Stimulated activated CD4-positive, alpha-beta T cell treated with anti-CD3 and anti-CD28 coated beads, TNF-alpha, amount 100 ng/mL, for 4 hours (primary cell): ENCODE measurements at places on chromosomes 4 and X.

DNA sequence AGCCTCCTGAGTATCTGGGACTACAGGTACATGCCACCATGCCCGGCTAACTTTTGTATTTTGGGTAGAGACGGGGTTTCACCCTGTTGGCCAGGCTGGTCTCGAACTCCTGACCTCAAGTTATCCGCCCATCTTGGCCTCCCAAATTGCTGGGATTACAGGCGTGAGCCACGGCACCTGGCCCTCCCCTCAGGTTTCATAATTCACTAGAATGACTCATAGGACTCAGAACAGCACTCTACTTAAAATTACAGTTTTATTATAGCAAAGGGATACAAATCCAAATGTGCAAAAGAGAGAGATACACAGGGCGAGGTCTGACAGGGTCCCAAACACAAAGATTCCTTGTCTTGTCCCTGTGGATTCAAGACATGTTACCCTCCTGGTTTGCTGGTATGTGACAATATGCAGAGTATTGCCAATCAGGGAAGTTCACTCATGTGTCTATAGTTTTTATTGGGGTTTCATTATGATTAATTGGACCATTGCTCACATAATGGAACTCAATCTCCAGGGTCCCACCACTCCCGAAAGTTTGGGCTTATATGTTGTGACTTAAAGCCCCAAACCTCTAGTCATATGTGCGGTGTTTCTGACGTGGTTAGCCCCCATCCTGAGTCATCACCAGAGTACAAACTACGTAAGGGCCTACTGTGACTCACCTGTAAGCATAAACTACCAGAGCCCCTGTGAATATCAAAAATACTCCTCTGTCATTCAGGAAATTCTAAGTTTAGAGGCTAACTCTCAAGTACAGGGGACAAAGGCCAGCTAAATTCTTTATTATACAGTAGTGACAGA lies 5.2 kb downstream of the YIPF6 start:
- DNase-seq = no peak

- no peak for DNase-seq
Measured at GRCh38 chr4:91436556-91436955, 867.2 kb upstream of the GRID2 start.

- no peak for DNase-seq
Measured at GRCh38 chr4:163694385-163694784, 199.9 kb downstream of the TMA16 start.

DNA sequence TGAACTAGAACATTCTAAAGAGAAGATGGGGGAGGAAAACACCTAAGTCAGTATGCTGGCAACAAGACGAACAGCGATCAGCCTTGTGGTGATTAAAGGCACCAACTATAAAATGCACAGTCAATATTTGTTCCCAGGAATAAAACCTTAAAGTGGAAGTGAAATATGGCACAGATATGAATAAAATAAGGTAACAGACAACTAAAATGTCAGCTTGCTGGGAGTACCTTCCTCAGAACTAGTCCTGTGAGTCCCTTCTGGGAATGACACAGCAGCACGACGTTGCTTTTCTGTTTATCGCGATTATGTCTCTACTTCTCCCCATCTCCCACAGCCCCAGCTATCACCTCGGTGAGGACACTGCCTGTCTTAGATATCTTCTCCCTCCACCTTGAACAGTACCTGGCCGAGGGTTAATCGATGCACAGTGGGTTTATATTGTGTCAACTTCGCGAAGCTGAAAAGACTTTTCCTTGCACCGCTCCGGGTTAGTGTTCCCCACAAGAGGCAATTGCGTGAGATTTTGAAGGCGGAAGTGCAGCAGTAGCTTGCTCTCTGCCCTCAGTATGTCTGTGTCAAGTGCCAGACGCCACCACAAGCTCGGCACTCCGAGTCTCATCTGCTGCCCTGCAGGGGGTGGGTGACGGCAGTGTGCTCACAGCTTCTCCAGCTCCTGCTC lies 17.4 kb downstream of the MTNR1A start:
- no peak for DNase-seq

DNA sequence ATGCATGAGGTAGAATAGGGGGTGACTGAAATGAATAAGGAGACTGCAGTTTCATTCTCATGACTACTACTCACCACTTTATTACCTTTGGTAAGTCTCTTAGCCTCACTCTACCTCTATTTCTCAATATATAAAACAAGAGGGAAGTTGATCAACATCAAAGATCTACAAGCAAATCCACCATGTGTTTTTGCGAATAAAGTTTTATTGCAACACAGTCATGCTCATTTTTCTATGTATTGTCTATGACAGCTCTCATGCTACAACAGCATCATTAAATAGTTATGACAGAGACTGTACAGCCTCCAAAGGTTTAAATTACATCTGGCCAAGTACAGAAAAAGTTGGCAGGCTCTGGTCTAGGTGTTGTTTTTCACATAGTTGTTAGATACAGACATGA lies 72.6 kb upstream of the CPEB2 start:
- DNase-seq = no peak

GRCh38 chr4:71275570-71275969 lies 63.2 kb upstream of the SLC4A4 start:
- no peak for DNase-seq
